ENCODE measurements at places on chromosomes 2 and 18. TPM values are rescaled to one million over a fixed set of nuclear protein-coding genes. Genes with fewer than 3 reads are reported as not detected.
A peak's percentile ranks its signal among the peaks of the same experiment; 100 is the strongest.

- DNase-seq = no peak
Measured at GRCh38 chr2:120685974-120686297, 49.7 kb upstream of the GLI2 start.

- DNase-seq = no peak
Measured at GRCh38 chr2:233063269-233063975, 3.3 kb downstream of the INPP5D start.

- no peak for DNase-seq
Measured at GRCh38 chr2:66323406-66323805, 111.5 kb upstream of the MEIS1 start.

DNA sequence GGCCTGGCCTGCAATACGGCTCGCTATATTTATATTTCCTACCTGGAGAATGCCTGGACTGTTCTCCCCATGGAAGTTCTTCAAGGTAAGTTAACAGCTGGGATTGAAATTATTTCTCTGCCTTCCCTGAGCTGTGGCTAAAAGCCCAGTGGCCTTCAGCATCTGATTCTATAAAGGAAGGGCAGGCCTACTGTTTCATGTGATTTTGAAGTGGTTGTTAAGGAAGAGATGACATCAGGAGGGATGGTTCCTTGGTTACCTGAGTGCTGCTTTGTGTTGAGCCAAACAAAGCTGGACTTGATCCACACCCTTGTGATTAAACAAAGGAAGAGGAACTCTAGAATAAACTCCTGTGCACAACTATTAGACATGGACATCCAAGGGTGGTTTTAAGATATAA, 61.6 kb downstream of the MFSD6 start:
- no peak for DNase-seq

DNA sequence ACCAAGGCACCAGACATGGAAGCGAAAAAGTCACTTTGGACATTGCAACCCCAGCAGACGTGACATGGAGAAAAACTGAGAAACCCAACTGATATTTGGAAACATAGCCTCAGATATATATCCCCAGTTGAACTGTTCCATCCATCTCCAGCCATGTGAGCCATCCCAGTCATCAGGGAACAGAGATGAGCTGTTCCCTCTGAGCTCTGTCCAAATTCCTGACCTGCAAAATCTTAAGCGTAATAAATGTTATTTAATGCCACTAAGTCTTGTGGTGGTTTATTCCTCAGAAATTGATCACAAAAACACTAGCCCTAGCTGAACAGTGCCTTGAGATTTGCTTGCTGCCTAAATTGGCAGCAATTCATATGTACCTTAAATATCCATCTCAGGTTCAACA, 182.8 kb downstream of the NRP2 start:
- no peak for DNase-seq

- DNase-seq = no peak
Measured at GRCh38 chr2:80748592-80748991, 444.0 kb upstream of the LRRTM1 start.

- no peak for DNase-seq
Measured at GRCh38 chr2:25281941-25282340, 59.8 kb downstream of the DNMT3A start.

- DNase-seq = peak; percentile 58
Measured at GRCh38 chr2:235661167-235661937, 167.5 kb downstream of the AGAP1 start.

IL1F10 gene
- total RNA-seq = not detected

QPCT gene
- 5.2 TPM for total RNA-seq

NAT8 gene
- not detected for total RNA-seq
